Hepatocyte (in vitro differentiated cells): ENCODE measurements at places on chromosomes 1 and 21. TPM values are rescaled to one million over a fixed set of nuclear protein-coding genes. Genes with fewer than 3 reads are reported as not detected.

- no peak overlapping the region for H3K27ac ChIP-seq
- no peaks in the 10 kb centered on the region for H3K27me3 ChIP-seq
- H3K36me3 ChIP-seq = no peaks in the 10 kb centered on the region
- no peak for DNase-seq
- no peak overlapping the region for H3K4me3 ChIP-seq
- H3K4me1 ChIP-seq = no peaks in the 10 kb centered on the region
Measured at GRCh38 chr1:44292651-44293050, 62.4 kb downstream of the ERI3 start.

- peak; percentile 73 for DNase-seq
- peaks cover 9% of the 10 kb centered on the region for H3K4me1 ChIP-seq
- no peaks in the 10 kb centered on the region for H3K36me3 ChIP-seq
Measured at GRCh38 chr1:244163861-244164510, 112.9 kb downstream of the ZBTB18 start.

- no peak overlapping the region for H3K27ac ChIP-seq
- peak; percentile 49 for DNase-seq
- H3K4me1 ChIP-seq = peaks cover 46% of the 10 kb centered on the region
- no peaks in the 10 kb centered on the region for H3K27me3 ChIP-seq
Measured at GRCh38 chr1:31753707-31754349, 10.3 kb downstream of the ADGRB2 start.

DNA sequence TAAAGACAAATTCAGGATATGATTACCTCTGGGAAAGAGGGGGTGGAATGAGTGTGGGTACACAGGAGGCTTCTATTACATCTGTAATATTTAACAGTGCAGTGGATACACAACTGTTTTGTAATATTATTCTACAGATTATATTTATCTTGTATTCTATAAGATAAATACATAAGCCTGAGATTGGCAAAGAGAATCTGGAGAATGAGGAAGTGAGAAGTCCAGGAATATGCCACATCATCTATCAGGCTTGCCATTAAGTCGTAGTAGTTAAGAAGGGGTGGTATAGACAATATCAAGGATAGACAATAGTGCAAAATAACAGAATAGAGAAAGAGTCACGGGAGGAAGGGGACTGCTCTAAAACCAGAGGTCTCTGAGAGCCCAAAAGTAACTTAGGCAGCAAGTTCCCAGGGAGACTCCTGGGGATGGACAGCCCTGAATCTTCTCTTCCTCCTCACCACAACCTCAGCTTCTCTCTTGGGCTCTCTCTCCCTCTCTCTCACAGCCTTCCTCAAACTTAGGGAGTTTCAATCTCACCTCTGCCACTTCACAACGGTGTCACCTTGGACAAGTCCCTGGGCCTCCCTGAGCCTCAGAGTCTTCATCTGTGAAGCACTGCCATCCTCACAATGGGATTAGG, 14.0 kb upstream of the PTAFR start:
- no peak overlapping the region for H3K4me3 ChIP-seq
- H3K4me1 ChIP-seq = no peaks in the 10 kb centered on the region
- no peak overlapping the region for H3K27ac ChIP-seq
- no peaks in the 10 kb centered on the region for H3K36me3 ChIP-seq
- DNase-seq = no peak

DNA sequence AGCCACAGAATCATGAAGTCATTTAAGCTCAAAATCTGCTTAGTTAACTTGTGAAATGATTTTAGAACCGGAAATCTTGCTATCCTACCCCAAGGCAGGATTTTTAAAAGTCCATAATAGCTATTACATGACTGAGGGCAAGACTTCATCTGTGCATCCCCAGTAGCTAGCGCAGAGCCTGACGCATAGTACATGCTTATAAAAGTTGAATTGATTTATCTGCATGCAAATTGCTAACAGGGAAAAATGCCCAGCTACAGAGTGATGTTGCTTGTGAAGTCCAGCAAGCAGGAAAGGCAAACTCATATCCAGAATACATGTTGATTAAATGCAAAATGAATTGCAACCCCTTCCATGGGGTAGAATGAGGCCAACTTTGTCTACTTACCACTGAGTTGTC, 8.1 kb upstream of the MAP1LC3C start:
- H3K36me3 ChIP-seq = no peaks in the 10 kb centered on the region
- no peak overlapping the region for H3K27ac ChIP-seq
- no peak for DNase-seq
- H3K4me3 ChIP-seq = no peak overlapping the region

- H3K27ac ChIP-seq = no peak overlapping the region
- H3K4me3 ChIP-seq = no peak overlapping the region
- peaks cover 38% of the 10 kb centered on the region for H3K4me1 ChIP-seq
- no peaks in the 10 kb centered on the region for H3K36me3 ChIP-seq
- DNase-seq = no peak
Measured at GRCh38 chr1:61186753-61187152, 104.4 kb downstream of the NFIA start.

GRCh38 chr1:166354406-166354805, 187.6 kb upstream of the FAM78B start:
- no peak overlapping the region for H3K4me3 ChIP-seq
- no peaks in the 10 kb centered on the region for H3K36me3 ChIP-seq
- H3K4me1 ChIP-seq = no peaks in the 10 kb centered on the region
- H3K27me3 ChIP-seq = no peaks in the 10 kb centered on the region
- peak; percentile 30 for DNase-seq
- H3K27ac ChIP-seq = no peak overlapping the region

GRCh38 chr1:33469691-33470090, 2.8 kb upstream of the ZSCAN20 start:
- H3K27me3 ChIP-seq = no peaks in the 10 kb centered on the region
- H3K27ac ChIP-seq = no peak overlapping the region
- no peak for DNase-seq
- no peak overlapping the region for H3K4me3 ChIP-seq
- H3K4me1 ChIP-seq = peaks cover 6% of the 10 kb centered on the region
- no peaks in the 10 kb centered on the region for H3K36me3 ChIP-seq

DNA sequence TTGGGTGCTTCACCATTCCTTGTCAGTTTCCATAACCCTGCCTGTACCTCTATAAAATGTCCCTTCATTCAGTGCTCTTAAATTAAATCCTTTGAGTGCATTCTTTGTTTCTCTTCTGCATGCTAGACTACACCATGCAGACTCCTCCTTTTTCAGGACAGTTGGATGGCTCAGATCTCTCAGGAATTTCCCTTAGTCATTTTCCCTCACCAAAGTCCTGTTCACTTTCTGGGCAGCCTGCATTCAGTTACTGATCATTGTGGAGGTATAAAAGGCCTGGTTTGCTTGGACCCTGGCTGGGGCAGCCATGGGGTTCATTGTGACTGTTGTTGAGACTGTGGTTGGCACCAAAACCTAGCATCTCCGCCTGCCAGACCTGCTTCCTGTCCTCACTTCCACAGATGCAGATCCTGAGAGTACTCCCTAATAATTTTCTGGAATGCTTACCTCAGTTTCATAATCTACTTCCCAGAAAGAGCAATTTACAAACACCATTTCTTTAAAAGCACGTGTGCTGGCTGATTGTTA, 88.4 kb downstream of the PDE4B start:
- no peak overlapping the region for H3K27ac ChIP-seq
- DNase-seq = no peak
- no peak overlapping the region for H3K4me3 ChIP-seq
- no peaks in the 10 kb centered on the region for H3K36me3 ChIP-seq

DNA sequence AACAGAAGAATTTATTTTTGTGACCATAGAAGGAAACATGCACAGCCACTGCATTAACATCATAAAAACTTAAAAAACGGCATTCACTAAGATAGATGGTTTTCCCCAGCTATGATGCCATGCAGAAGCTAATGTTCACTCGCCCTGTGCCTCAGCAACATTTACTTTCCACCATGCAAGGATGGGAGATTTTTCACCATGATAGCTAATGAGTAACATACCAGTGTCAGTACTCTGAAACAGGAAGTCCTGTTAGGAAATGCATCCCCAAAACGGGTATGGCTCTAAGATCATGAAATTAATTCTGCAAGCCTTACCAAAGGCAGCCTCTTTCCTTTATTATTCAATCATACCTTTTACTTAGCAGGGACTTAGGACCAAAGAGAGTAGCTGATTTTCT, 17.5 kb upstream of the VAMP3 start:
- H3K4me1 ChIP-seq = no peaks in the 10 kb centered on the region
- no peaks in the 10 kb centered on the region for H3K36me3 ChIP-seq
- no peak for DNase-seq
- no peaks in the 10 kb centered on the region for H3K27me3 ChIP-seq

- no peaks in the 10 kb centered on the region for H3K27me3 ChIP-seq
- no peaks in the 10 kb centered on the region for H3K36me3 ChIP-seq
- no peak for DNase-seq
- H3K4me3 ChIP-seq = no peak overlapping the region
- no peak overlapping the region for H3K27ac ChIP-seq
- H3K4me1 ChIP-seq = no peaks in the 10 kb centered on the region
Measured at GRCh38 chr1:29639741-29640427, 403.6 kb downstream of the PTPRU start.

GRCh38 chr1:215682232-215682631, 115.1 kb downstream of the KCTD3 start:
- no peaks in the 10 kb centered on the region for H3K4me1 ChIP-seq
- H3K4me3 ChIP-seq = no peak overlapping the region
- no peak for DNase-seq
- no peak overlapping the region for H3K27ac ChIP-seq
- H3K27me3 ChIP-seq = no peaks in the 10 kb centered on the region
- no peaks in the 10 kb centered on the region for H3K36me3 ChIP-seq

DNA sequence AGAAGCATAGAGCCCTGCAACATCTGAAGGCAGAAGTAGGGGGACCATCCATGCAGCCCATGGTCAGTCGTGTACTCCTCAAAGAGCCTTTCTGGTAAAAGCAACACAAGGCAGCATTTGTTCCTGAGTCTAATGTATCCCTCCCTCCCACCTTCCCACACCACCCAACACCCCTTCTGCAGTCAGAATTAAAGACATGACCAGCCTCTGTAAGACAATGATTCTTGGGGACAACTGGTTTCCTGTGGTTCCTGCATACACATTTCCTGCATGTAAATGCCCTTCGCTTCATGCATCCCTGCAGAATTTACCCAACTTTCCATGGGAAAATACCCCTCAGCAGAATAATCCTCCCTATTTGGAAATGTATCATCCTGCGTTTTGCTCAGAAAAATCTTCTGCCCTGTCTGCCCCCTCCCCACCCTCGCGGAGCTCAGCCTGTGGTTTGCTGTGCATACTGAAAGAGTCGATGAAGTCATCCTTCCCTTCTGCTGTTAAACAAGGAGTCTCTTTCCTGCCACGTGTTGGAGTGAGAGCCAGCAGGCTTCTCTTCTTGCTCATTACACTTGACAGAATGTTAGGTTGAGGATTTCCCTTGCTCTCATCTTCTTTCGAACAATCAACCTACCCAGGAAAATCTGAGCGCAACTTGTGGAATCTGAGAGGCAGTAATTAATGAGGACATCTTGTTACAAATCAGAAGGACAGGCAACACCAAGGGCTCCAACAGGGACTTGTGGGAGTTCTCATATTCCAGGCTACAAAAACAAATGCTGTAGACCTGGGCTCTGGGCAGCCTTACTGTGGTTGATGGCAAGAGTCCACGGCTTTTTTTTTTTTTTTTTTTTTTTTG, 4.7 kb downstream of the TNN start:
- H3K36me3 ChIP-seq = no peaks in the 10 kb centered on the region
- no peaks in the 10 kb centered on the region for H3K27me3 ChIP-seq
- H3K27ac ChIP-seq = peak overlapping the region; percentile 82
- no peak overlapping the region for H3K4me3 ChIP-seq
- peak; percentile 73 for DNase-seq
- H3K4me1 ChIP-seq = peaks cover 14% of the 10 kb centered on the region

DNA sequence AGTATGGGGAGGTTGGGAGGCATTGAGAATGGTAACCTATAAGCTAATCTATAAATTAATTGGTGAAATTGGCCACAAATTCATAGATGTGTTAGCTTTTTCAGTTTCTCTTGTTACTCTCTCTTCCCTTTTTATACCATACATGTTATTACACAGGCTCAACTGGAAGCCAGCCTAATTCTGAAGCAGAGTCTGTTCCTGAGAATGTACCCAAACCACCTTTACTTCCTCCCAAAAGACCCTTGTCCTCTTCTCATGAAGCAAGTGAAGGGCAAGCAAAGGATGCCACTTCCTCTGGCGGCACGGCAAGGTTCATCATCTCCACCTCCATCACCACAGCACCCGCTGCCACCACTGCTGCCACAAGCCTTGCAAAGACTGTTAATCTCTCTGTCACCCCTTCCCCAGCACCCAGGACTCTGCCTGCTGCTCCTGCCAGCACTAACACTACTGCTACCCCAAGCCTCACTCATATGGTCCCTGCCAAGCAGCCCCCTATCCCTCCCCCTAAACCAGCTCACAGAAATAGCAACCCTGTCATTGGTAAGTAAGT, 39.5 kb upstream of the RCC1 start:
- H3K27me3 ChIP-seq = no peaks in the 10 kb centered on the region
- no peaks in the 10 kb centered on the region for H3K4me1 ChIP-seq
- DNase-seq = no peak
- no peaks in the 10 kb centered on the region for H3K36me3 ChIP-seq

DNA sequence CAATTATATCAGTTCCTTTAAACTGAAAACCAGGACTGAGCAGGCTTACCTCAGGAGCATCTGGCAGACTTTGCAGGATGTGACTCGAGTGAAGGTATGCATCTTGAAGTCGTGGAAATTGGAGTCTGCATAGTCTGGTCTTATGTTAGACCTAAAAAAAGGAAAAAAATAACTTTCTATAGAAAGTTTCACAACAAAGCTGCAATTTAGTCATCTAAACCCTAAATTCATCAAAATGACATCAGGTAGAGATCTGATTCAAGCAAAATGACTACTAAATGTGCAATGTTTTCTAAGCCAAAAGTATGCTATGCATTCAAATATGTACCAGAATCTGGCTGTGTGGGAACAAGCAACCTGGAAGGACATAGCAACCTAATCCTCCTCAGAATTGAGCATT, 260.1 kb downstream of the VAV3 start:
- H3K27me3 ChIP-seq = no peaks in the 10 kb centered on the region
- DNase-seq = no peak
- H3K4me1 ChIP-seq = no peaks in the 10 kb centered on the region

MORN1 gene
- polyA plus RNA-seq = 4.5 and 7.8 TPM in 2 replicates

GRIK3 gene
- not detected in 2 replicates for polyA plus RNA-seq

RGS7 gene
- polyA plus RNA-seq = 0.22 TPM in 1 of 2 replicates, not detected in the other

TEDDM1 gene
- polyA plus RNA-seq = not detected in 2 replicates

TXNDC12 gene
- 86.2 and 91.1 TPM in 2 replicates for polyA plus RNA-seq

VAV3 gene
- polyA plus RNA-seq = 12.3 and 12.7 TPM in 2 replicates

OLFML3 gene
- 494 and 559 TPM in 2 replicates for polyA plus RNA-seq
